ENCODE measurements at places on chromosomes 5 and 9.

DNA sequence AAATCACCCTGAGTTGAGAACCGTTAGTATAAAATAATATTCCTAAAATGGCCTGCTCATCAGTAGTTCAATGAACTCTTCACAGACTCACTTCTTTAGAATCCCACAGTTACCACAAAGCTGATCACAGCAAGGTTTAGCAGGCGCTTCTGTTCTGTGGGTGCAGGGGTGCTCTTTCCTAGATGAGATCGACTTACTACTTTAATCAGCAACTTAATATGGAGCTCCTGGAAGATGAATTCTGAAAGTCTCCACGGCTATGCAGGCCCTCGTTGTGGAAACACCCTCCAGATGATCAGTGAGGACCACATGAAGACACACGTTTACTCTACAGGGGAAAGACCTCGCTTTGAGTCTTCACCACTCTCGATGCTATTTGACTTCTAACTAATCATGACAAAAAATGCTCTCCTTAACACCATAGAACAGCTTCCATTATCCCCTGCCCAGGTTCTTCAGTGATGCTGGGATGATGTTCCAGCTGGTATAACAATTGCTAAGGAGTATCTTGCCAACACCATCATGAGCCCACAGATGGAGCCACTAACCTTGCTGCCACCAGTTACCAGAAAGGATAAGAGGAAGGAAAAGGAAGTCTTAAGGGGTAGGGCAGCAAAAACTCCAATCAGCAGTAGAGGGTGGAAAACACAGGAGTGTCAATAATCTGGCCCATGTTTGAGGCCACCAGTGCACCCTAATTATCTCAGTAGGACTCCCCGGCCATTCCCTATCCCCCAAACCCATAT, 17.9 kb upstream of the GPX8 start:
- DNase-seq = no peak

GRCh38 chr9:132509928-132510874, 72.2 kb upstream of the BARHL1 start:
- DNase-seq = no peak

GRCh38 chr5:103514371-103514770, 48.2 kb downstream of the NUDT12 start:
- no peak for DNase-seq

GRCh38 chr9:130745829-130746228, 52.2 kb downstream of the EXOSC2 start:
- no peak for DNase-seq

- DNase-seq = peak; percentile 32
These were observed 93.2 kb downstream of the ZFAND5 start for GRCh38 chr9:72271613-72272478.

- peak; percentile 62 for DNase-seq
These were observed 14.4 kb upstream of the SPINK4 start for GRCh38 chr9:33225319-33226147.

GRCh38 chr5:31196309-31196708, 2.8 kb downstream of the CDH6 start:
- no peak for DNase-seq

GRCh38 chr9:36873247-36873875, 160.7 kb downstream of the PAX5 start:
- DNase-seq = peak; percentile 59

DNA sequence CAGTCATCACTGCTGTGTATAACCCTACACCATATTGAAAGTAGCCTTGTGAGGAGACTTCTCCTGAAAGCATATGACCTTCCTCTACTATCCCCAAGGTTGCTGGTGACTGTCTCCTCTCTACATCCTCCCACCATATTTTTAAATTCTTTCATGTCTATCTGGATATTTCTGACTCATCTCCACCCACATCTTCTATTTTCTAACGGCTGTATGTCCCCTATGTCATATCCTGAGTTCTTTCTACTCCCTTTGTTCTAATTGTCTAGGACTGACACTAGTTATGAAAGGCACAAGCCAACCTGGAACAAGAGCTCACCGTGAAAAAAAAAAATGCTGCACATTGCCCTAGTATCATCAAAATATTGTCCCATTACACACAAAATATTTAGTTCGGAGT, 218.3 kb upstream of the ZNF462 start:
- no peak for DNase-seq

DNA sequence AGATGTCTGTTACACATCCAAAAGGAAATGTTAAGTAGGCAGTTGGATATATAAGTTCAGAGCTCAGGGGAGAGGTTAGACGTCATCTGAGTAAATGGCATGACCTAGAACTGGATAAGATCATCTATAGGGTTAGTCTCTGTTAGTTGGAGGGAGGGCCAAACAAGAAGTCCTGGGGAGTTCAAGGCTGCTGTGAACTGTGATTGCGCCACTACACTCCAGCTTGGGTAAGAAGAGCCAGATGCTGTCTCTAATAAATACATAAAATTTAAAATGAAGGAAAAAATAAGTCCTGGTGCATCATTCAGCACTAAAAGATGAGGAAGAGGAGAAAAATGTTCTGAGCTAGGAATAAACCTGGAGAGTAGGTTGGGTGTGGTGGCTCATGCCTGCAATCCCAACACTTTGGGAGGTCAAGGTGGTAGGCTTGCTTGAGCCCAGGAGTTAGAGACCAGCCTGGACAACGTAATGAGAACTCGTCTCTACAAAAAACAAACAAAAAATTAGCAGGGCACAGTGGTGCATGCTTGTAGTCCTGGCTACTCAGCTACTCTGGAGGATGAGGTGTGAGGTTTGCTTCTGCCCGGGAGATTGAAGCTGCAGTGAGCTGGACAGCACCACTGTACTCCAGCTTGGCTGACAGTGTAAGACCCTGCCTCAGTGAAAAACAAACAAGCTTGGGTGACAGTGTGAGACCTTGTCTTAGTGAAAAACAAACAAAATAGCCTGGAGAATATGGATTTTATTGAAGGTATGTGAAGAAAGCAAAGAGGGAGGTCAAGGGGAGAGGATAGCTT, 123.6 kb downstream of the ACTBL2 start:
- DNase-seq = no peak

GRCh38 chr9:134379831-134380365, 53.6 kb downstream of the RXRA start:
- no peak for DNase-seq

DNA sequence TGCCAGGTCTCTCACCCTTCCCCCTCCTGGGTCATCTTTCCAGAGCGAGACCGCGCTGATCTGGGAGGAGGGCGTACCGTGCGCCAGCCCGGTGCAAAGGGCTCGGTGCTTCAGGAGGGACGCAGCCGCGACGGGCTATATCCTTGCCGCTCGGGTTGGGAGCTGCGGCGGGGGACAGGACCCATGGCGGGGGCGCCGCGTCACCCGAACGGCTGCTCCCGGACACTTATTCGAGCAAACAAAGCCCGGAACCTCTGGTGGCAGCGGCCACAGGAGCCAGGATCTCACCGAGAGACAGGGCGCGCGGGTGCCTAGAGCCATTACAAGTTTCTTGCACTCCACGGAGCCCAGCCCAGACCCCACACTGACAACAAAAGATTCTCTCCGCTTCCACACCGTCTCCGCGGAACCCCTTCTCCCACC, 1.3 kb downstream of the SEMA6A start:
- no peak for DNase-seq

DNA sequence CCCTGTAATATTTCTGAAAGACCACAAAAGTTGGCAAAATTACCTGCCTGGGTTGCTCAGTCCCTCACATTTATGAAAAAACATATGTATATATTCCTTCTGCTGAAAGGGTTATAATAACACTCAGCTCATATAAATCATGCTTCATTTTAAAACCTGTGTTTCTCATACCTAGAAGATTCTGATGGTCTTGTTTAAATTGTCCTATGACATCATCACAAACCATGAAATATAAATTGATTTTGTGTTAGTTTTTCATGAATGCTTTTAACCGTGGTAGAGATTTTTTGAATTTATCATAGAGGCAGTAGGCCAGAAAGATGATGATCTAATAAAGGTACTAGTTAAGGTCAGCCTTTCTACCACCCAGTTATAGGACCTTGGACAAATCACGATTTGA, 31.4 kb downstream of the SRFBP1 start:
- no peak for DNase-seq

DNA sequence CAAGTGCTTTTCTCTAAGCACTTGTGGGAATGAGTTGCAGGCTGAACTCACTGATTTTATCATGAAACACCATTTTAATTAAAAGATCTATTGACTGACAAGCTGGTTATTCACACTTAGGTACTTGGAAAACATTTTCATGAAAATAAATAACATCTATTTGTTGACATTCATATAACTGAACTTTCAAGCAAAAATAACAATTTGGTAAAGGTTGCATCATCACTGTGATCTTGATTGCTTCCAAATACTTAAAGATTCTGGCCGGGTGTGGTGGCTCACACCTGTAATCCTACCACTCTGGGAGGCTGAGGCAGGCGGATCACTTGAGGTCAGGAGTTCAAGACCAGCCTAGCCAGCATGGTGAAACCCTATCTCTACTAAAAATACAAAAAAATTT, 6.7 kb upstream of the TENT2 start:
- no peak for DNase-seq

DNA sequence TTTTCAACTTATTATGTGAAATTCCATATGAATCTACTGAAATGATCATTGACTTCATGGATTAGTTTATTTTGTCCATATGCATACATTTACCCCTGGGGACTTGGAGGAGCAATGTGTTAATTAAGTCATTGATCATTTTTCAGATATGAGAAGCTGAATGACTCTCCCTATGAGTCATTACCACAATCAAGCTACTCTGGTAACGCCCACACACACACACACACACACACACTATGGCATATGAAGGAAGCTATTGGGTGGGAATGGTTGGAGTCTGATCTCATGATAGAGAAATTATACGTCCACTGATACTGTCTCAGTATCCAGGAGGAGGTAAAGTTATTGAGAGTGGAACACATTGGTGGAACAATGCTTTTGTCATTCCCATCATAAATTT, 528.9 kb downstream of the AGTPBP1 start:
- no peak for DNase-seq

GRCh38 chr5:139458580-139459407, 3.7 kb downstream of the ECSCR start:
- peak; percentile 71 for DNase-seq

GRCh38 chr9:128372188-128372641, 1.0 kb downstream of the URM1 start:
- DNase-seq = no peak

DNA sequence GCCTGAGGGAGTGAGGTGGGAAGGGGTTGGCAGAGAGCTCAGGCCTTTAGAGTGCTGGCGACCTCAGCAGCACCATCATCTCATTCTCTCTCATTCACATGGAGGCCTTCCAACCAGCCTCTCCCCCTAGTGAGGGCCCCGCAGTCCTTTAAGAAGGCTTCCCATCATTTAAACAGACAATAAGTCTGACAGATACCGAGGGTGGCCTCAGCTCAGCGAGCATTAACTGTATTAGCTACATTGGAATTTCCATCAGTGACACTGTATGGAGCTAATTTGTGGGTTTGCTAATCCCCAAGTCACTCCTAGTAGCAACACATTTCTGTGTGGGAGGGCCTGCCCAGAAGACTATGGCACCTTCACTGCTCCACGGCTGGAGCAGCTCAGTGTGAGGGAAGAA, 75.8 kb downstream of the INSYN2B start:
- DNase-seq = no peak

GRCh38 chr9:32142074-32142473, 242.4 kb upstream of the ACO1 start:
- no peak for DNase-seq

DNA sequence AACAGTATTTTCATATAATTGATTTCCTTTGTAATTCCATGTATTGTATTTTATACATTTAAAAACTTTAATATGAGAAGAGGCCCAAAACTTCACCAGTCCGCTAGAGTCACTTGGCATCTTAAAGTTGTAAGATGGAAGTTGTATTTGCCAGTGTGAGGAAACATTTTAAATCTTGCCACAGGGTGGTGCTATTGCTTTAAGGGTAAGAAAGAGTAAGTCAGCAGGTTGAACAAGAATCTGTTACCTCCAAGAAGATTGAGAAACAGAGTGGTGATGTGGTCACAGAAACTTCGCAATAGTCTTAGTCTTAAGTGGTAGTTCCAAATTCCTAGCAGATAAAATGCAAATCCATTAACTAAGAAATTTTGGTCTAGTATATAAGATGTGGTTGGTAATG, 39.8 kb upstream of the RANBP6 start:
- DNase-seq = peak; percentile 39

GRCh38 chr9:118318770-118319431, 614.7 kb downstream of the TLR4 start:
- DNase-seq = no peak

DNA sequence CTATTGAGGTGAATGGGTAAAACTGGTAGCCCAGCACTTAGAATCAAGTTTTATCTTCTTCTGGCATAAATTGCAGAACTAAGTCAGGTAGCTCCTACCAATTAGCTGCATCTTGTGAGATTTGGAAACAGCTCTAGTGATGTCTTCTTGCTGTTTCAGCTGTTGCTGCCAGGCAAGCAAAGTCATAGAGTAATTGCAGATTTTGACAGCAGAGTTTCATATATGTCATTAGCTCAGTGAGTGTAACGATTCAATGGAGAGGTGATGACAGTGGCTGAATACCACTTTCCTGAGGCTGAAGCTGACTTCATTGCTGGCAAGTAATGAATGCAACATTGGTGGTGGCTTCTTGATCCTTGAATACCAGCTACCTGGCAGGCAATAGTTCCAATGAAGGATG, 1109.7 kb upstream of the CDH18 start:
- DNase-seq = no peak

GRCh38 chr5:95836544-95836943, 14.0 kb upstream of the GLRX start:
- no peak for DNase-seq

DNA sequence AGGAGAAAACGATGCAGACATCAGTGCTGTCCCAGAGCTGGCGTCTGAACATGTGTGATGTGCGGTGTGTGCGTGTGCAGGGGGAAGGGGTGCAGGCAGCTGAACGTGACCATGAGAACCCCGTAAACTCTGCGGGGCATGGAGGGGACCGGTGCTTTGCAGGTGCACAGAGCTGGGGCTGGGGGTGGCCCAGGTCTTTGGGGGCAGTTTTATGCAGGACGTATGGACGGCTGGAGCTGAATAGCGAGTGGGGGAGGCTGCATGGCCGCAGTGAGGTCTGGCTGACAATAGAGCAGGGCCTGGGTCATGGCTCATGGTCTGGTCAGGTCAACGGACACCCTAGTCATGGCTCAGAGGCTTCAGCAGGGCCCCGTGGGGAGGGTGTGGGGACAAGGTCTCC, 3.3 kb upstream of the EXOC3 start:
- no peak for DNase-seq

All from stimulated activated CD4-positive, alpha-beta T cell treated with anti-CD3 and anti-CD28 coated beads, Interleukin-2, amount 100 ng/mL, for 4 hours (primary cell).